NCI-H1105 treated with DMSO at 0.1 percent for 48 hours (cell line): ENCODE measurements at places on chromosomes 1 and 21.
A peak's percentile ranks its signal among the peaks of the same experiment; 100 is the strongest.

GRCh38 chr21:25967901-25968438 lies 202.6 kb downstream of the APP start:
- DNase-seq, result no peak

GRCh38 chr1:3404801-3405200 lies 49.7 kb upstream of the ARHGEF16 start:
- no peak for DNase-seq

GRCh38 chr1:111517469-111518225 lies 14.2 kb upstream of the ADORA3 start:
- DNase-seq, result peak; percentile 95

- DNase-seq, result no peak
Measured at GRCh38 chr1:221884821-221885220, 142.9 kb upstream of the DUSP10 start.

GRCh38 chr1:222912730-222913129 lies 97.9 kb downstream of the DISP1 start:
- no peak for DNase-seq

DNA sequence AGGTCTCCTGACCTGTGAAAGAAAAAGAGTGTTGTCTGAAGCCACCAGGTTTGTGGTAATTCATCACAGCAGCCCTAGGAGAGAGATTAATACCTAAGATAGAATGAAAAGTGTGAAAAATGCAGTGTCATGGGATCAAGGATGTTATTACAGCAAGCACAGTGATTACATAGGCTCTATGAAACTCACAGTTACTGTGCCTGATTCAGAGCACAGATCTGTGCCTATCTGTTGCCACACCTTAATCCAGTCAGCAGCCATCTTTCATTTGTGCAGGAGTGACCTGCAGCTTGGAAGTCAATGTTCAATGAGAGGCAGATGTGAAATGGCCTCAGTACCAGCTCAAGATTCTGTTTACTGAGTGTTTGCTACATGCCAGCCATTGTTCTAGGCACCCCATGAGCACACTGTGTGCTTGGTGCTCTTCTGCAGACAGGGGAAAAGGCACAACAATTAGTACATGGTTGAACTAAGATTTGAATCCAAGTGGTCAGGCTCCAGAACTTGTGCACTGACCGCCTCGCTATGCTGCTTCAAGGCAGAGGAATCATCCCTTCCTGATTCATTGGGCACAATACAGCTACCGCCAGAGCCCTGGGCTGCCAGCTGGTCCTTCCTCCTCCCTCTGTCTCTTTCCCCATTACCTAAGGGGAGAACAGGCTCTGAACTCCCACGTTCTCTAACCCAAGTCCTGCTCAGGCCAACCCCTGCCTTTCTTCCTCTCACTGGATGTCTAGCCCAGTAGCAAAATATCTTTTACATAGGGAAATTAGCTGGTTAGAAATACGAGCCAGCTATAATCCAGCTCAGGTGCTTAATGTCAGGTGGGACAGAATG lies 56.3 kb upstream of the NEK2 start:
- no peak for DNase-seq

- no peak for DNase-seq
Measured at GRCh38 chr21:39094847-39095579, 88.2 kb downstream of the PSMG1 start.

- DNase-seq, result no peak
Measured at GRCh38 chr1:100461222-100461621, 76.7 kb upstream of the GPR88 start.

DNA sequence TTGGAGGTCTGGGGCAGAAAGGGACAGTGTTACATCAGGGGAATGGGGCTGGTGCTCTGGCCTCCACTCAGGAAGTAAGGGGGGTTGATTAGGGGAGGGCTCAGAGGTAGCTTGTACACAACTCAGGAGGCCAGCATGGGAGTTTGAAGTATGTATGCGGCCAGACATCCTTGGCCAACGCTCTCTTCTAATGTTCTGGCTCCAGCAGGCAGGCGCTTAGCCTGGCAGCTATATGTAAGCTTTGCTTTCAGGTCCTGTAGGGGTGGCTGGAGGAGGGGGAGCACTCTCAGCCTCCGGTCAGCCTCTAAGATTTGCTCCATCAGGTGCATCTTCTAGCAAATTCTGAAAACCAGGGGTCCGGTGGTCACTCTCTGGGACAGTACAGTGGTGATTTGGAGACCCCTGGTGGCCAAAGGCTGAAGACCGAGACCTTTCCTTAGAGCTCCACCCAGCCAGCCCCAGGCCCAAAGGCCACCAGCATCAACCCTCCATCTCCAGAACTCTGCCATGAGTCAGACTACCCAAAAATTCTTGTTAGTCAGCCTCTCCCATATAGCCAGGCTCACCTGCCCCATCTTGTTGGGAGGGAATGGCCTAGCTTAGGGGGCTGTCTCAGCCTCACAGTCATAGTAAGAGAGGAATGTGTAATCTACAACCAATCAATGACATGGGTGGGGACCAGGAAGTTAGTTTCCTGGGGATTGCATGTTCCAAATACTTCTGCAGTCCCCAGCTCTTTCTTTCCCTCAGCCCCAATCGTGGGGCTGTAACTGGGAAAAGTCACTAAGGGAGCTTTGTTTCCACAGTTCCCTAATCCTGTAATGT lies 9.7 kb upstream of the COL8A2 start:
- no peak for DNase-seq

- DNase-seq, result no peak
Measured at GRCh38 chr21:26800001-26800400, 45.2 kb downstream of the ADAMTS1 start.

GRCh38 chr1:150696590-150696989 lies 364 bp downstream of the GOLPH3L start:
- no peak for DNase-seq

DNA sequence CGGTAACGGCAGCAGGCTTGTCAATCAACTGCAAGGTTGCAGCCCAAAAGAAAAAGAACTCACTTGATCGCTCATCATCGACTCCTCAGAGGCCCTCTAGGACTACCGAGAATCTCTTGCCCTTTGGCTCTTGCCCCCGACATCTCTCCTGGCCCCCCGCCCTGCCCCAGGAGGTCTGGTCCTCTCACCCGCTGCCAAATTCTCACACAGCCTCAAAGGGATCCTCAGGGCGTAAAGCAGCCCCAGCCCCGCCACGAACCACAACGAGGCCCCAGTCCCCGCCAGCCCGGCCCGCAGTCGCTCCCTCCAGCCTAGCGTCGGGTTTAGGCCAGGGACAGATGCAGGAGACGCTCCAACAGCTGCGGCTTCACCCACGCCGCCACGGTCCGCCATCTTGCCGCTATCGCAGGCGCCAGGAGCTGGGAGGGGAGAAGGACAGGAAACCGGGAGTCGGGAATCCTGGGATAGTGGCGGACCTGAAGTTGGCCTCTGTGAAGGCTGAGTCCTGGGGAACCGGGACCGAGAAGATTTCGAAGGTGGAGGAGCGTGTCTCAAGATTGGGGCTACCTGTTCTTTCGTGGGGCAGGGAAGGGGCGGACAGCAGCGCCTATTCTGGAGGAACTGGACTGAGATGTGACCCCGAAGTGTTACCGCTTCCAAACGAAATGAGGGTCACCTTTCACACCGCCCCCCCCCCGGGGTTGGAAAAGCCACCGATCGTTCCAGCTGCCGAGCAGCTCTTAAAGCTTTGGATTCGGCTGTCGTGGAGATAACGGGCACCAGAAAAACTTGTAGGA lies at the start of gene ST7L:
TSS of gene ST7L (minus strand) at position 421 of the 797 bp plus-strand sequence. CDS start at position 393, 28 bp downstream.
- peak; percentile 76 for DNase-seq

- no peak for DNase-seq
Measured at GRCh38 chr1:91924146-91924545, 25.1 kb upstream of the BRDT start.

GRCh38 chr21:43686811-43687565 lies 27.6 kb downstream of the RRP1B start:
- no peak for DNase-seq

DNA sequence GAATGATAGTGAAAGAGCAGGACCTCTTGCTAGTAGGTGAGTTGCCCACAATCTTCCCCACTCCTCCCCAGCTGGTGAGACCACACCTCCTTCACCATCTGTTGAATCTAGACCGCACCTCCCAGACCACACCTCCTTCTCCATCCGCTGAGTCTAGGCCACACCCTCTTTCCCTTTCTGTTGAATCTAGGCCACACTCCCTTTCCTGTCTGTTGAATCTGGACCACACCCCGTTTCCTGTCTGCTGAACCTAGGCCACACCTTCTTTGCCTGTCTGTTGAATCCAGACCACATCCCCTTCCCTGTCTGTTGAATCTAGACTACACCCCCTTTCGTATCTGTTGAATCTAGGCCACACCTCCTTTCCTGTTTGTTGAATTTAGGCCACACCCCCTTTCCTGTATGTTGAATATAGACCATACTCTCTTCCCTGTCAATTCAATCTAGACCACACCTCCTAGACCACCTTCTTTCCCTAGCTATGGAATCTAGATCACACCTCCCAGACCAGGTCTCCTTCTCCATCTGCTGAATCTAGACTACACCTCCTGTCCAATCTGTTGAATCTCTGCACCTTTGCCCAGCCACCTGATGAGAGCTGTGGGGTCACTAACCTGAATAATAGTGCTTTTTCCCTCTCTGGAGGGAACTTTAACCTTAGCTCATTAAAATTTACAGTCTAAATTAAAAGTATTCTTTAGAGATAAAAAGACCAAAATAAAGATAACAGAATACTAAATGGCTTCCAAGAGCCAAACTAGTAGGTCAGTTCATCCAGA lies 116.3 kb downstream of the DAB1 start:
- DNase-seq, result no peak

DNA sequence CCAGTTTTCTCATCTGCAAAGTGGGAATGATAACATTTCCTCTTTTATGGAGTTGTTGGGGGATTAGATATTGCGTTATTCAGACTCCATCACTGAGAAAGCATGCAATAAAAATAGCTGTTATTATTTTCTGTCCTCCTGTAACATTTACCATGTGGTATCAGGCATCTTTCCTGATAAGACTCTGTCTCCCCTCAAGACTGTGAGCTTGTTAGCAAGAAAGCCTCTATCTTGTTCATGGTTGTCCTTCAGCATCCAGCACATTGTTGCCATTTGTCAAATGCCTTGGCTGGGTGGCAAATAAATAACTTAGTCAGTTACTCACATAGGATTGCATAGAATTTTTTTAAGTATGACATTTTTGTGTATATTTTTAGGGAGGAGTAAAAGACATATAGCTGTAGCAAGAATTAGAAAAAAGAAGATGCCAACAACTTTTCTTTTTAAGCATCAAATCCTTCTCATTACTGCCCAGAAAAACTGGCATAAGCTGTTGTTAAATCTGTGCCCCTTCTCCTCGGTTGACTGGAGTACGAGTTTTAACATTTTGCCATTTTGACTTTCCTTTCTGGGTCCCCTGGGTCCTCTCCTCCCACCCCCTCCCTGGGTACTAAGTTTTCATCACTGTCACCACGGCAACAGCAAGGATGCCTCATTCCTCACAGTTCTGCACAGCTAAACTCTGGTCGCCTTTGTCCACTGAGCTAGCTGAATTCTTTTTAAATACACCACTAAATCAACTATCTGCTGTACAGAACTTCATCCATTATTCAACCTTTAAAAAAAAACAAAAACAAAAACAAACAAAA lies 1.0 kb upstream of the JAM2 start:
- DNase-seq, result no peak

GRCh38 chr1:27408151-27408550 lies 15.7 kb downstream of the GPR3 start:
- no peak for DNase-seq

DNA sequence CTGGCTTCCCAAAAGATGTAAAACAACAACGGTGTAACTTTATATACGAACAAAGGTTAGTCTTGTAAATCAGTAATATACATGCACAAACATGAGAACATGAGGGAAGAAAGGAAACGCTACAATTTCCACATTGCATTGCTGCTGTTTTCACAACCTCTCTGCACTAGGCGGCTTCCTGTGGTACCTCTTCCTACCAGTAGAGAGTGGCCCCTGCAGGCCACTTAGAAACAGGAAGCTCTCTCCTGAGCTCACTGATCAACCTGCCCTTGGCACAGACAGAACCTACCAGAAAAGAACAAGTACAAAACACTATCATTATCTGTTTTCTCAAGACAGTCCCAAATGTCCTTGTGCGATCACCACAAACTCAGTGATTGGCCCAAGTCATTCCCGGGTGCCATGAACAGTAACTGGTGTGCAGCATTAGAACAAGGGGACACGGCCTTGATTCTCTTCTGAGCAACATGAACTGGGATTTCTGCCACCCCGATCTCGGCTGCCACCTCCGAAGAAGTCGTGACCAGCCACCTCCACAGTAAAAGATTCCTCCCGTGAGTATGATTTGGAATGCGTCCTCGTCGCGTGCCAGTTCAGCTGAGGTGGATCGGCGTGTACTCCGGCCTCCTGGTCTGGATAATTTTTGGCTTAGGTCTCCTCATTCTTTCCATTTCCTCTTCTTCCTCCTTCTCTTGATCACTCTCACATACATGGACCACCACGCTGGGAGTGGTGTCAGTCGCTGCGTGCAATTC lies 5.7 kb upstream of the KCNE1 start:
- DNase-seq, result no peak

GRCh38 chr1:226063977-226064815 lies 1.7 kb downstream of the H3-3A start:
- DNase-seq, result peak; percentile 42

GRCh38 chr1:233657466-233657865 lies 43.6 kb downstream of the KCNK1 start:
- DNase-seq, result no peak

DNA sequence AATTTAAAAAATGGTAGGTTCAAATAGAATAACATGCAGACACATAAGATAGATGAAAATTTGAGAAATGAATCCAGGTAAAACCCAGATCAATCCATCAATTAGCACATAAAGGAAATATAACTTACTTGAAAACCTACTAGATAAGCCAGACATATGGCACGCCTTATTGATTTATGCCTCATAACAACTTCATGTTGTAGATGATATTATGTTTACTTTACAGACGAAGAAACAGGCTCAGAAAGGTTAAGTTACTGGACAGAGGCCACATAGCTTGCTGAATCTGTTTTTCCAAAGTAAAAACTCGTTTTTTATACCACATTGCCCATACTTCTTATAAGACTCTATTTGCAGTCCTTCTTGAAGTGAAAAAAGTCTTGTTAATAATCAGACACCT lies 22.1 kb upstream of the NCF2 start:
- no peak for DNase-seq

DNA sequence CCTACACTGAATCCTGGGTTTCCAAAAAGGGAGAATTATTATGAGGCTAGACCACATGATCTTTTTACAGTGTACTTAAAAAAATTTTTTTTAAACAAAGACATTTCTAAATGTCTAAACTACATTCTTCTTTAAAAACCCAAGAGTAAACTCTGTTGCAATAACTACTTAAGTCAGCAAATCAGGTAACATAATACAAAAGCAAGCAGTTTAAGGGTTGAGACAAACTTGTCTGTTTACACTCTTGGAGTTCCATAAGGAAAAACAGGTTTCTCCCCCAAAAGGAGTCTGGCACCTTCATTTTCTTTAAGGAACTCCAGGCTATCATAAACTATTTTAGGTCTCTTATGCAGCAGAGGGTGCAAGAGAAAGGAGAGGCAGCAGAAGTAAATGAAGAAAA lies 12.5 kb upstream of the ANKRD45 start:
- DNase-seq, result no peak

GRCh38 chr21:38989745-38990423 lies 184.2 kb downstream of the ETS2 start:
- peak; percentile 46 for DNase-seq
